ENCODE measurements at places on chromosomes 1 and 21.

DNA sequence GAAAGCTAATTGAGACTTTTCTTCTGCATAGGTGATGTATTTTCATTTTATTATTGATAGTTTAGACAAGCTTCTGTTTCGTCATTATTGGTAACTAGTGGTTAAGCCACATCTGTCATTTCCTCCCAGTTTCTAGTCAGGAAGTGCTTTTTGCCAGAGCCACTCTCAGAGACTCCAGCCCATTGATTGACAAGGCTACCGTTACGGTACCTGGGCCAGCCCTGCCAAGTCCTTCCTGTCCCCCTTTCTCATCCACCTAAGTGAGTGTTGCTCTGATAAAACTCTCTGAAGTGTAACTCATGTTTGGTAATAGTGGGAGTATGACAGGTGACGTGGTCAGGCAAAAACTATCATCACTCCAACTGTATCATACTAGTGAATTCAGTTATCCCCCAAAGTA is 29.6 kb upstream of the AGL start:
- no peak for DNase-seq

GRCh38 chr1:60762176-60762575 is 320.2 kb upstream of the NFIA start:
- DNase-seq: peak; percentile 90

DNA sequence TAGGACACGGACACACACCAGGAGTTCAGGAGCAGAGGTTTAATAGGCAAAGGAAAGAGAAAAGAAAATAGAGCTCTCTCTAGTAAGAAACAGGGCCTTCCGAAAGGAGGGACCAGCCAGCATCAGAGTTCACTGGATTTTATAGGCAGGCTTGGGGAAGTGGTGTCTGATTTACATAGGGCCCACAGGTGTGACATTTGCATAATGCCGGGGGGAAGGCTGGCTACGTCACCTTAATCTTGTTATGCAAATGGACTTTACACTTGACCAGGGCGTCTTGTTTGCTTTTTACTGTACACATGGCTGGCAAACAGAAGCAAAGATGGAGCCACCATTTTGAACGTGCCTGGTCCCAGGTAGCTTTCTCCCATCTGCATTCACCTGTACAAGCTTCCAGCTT is at the start of gene OR14A16:
OR14A16 (minus strand) TSS at position 97 of the 400 bp plus-strand sequence. CDS start 8,390 bp downstream, outside the sequence.
- DNase-seq: no peak

DNA sequence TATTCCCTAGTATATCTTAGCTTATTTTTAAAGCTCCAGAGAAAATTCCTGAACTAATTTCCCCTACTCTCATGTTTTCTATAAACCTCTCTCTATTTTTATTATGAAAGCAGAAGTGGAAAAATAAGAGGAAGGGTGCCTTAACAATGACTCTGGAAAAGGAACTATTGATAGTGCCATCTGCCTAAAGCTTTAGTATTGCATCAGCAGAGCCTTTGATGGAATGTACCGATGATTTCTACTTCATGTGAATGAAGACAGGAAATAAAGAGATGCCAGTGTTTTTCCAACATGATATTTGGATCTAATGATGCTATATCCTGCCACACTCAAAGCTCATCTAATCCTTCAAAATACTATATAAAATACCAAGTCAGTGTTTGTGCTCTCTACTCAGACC is 35.1 kb downstream of the TNFSF18 start:
- DNase-seq: no peak

DNA sequence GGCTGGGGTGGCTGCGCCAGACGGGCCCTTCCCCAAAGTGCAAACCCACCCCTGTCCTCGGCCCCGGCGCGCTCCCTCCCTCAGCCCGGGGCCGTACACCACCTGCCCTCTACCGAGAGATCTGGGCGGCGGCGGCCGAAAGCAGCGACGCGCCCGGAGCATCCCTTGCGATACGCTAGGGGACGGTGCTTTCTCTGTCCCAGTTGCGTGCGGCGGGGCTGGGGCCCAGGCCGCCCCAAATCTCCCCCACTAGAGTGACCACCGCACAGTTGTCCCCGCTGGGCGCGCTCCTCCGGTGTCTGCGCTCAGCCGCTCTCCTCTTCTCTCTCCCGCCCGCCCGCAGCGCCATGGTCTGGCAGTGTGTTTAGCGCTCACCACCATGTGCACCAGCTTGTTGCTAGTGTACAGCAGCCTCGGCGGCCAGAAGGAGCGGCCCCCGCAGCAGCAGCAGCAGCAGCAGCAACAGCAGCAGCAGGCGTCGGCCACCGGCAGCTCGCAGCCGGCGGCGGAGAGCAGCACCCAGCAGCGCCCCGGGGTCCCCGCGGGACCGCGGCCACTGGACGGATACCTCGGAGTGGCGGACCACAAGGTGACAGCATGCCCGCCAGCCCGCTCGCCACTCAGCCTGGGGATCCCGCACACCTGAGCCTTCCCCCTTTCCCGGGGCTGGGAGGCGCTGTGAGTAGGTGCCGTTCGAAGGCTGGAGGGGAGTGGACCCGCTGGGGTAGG is 1.0 kb downstream of the ST6GALNAC5 start:
- peak; percentile 44 for DNase-seq

GRCh38 chr1:40830419-40830943 is 31.7 kb downstream of the CITED4 start:
- no peak for DNase-seq

DNA sequence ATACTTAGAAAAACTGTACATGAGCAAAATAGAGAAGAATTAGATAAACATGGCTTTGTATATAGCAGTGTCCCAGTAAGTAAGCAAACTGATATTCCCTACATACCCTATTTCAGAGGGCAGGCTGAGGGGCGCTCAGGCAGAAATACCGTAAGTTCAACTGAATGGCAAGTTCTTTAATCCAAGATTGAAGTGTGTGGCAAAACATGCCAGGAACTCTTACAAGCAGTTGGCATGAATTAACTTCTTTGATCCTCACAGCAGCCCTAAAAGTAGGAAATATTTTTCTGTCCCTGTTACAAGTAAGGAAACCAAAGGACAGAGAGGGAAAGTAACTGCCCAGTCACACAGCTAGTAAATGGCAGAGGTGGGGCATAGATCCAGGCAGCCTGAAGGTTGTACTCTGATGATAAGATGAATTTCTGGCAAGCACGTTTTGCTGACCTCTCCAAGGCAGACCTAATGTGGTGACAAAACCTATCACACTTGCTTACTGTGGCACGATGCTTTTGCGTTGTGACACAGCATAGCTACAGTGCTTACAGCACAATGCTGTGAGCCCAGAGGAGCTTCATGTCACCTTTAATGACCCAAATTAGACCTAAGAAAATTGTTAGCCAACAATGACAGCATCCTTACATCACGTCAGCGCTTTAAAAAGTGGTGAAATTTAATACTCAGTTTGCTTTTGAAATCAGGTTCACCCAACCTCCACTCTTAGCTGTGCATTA is 35.0 kb upstream of the THEM4 start:
- peak; percentile 34 for DNase-seq

- DNase-seq: no peak
Measured at GRCh38 chr1:58104960-58105359, 441.6 kb downstream of the OMA1 start.

Measured in fibroblast of lung (primary cell).